ENCODE measurements at places on chromosomes 7 and 10. TPM values are rescaled to one million over a fixed set of nuclear protein-coding genes. Genes with fewer than 3 reads are reported as not detected.

DNA sequence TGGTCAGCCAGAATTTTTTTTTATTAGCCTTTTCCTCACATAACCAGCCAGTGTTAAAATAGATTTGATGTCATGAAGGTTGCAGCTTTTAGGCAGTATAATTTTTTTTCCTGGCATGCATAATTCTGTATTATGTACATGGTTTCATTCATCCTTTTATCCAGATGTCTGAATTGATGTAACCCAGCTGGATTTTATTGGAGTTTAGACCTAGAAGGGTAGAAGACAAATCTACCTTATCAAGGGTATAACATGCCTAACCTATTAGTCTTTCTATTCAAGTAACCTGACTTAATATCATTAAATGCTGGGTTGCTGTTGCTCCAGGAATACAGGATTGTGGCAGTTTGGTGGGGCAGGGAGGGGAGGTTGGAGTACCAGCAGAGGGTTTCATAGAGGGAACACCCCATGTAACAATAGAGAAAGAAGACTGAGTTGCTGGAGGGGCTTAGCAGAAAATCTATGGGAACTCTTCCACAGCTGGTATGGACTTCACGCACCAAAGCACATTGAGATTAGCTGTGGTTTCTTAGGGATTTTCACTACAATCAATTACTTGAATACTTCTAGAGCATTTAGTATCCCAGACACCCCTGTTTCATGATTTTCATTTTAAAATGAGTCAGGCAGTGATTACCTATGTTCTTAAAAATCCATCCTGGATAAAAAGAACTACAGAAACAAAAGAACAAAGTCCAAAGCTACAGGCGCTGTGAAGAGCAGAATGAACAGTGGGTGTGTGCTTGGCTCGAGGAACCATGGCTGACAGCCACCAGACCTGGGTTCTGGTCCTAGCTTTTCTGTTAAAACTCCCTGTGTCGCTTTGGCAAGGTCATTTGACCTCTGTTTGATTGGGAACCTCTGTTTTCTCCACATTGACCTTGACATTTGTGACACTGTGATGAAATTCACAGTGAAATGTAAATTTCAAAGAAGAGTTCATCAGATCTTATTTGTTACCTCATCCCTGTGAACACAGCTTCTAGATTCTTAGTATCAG, 93.5 kb downstream of the CREM start:
- H3K4me3 ChIP-seq, result no peak overlapping the region
- no peaks in the 10 kb centered on the region for H3K36me3 ChIP-seq
- DNase-seq, result no peak

DNA sequence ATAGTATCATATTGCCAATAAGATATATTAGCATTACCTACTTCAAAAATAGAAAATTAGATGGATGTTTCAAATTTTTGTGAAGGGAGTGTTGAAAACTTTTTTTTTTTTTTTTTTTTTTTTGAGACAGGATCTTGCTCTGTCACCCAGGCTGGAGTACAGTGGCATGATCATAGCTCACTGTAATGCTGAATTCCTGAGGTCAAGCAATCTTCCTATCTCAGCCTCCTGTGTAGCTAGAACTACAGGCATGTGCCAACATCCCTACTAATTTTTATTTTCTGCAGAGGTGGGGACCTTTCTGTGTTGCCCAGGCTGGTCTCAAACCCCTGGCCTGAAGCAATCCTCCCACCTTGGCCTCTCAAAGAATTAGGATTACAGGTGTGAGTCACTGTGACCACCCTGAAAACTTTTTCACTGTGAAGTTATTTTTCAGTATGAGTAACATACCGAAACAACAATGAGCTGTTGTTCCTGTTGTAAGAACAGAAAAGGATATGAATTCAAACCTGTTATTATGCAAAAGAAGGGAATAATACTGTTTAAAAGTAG, 266.9 kb downstream of the NEBL start:
- no peak overlapping the region for H3K27ac ChIP-seq
- no peak for DNase-seq
- no peaks in the 10 kb centered on the region for H3K4me1 ChIP-seq

DNA sequence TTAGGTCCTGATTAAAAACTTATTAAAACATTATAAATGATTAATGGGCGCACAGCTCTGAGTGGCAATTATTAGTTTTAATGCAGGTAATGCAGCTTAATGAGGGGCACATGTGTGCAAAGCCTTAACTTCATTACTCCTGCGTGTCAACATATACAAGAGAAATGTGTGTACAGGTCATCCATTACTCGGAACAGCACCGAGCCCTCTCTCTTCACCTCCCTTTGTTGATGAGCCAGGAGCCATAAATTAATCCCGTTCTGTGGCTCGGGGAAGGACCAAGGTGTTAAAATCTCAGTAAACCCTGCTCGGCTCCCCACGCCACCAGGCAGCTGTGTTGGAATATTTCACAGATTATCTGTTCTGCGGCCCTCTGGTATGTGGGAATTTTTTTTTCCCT, 77.8 kb downstream of the EBF3 start:
- no peaks in the 10 kb centered on the region for H3K27me3 ChIP-seq
- no peaks in the 10 kb centered on the region for H3K36me3 ChIP-seq
- H3K4me3 ChIP-seq, result no peak overlapping the region

GRCh38 chr10:5563991-5564536, 39.3 kb downstream of the CALML3 start:
- H3K36me3 ChIP-seq, result no peaks in the 10 kb centered on the region
- H3K4me1 ChIP-seq, result peaks cover 22% of the 10 kb centered on the region
- H3K4me3 ChIP-seq, result no peak overlapping the region
- no peak for DNase-seq
- peak overlapping the region; percentile 44 for H3K27ac ChIP-seq

DNA sequence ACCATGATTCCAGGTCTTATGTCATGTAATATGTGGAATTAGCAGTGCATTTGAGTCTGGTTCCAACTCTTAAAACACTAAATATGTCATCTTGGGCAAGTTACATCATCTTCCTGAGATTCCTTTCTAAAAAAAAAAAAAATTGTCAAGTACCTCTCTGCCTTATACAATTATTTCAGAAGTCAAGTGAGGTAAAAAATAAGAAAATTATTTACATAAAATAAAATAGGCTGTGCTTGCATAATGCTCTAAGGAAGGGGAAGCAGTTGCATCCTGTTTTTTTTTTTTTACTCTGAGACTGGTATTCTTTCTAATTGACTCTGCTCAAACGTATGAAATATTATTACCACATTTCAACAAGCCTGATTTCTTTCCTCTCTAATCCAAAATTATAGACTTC, 55.1 kb upstream of the SEMA3A start:
- H3K4me1 ChIP-seq, result no peaks in the 10 kb centered on the region
- no peak overlapping the region for H3K27ac ChIP-seq
- H3K27me3 ChIP-seq, result no peaks in the 10 kb centered on the region
- no peaks in the 10 kb centered on the region for H3K36me3 ChIP-seq
- H3K4me3 ChIP-seq, result no peak overlapping the region
- no peak for DNase-seq

- no peaks in the 10 kb centered on the region for H3K4me1 ChIP-seq
- H3K36me3 ChIP-seq, result no peaks in the 10 kb centered on the region
- H3K27me3 ChIP-seq, result no peaks in the 10 kb centered on the region
- no peak overlapping the region for H3K4me3 ChIP-seq
- DNase-seq, result no peak
- no peak overlapping the region for H3K27ac ChIP-seq
Measured at GRCh38 chr7:138649506-138649905, 51.7 kb downstream of the SVOPL start.

GRCh38 chr7:3520206-3520605, 219.2 kb downstream of the SDK1 start:
- DNase-seq, result no peak
- H3K27ac ChIP-seq, result no peak overlapping the region
- no peaks in the 10 kb centered on the region for H3K27me3 ChIP-seq
- no peaks in the 10 kb centered on the region for H3K4me1 ChIP-seq
- no peak overlapping the region for H3K4me3 ChIP-seq
- H3K36me3 ChIP-seq, result no peaks in the 10 kb centered on the region

DNA sequence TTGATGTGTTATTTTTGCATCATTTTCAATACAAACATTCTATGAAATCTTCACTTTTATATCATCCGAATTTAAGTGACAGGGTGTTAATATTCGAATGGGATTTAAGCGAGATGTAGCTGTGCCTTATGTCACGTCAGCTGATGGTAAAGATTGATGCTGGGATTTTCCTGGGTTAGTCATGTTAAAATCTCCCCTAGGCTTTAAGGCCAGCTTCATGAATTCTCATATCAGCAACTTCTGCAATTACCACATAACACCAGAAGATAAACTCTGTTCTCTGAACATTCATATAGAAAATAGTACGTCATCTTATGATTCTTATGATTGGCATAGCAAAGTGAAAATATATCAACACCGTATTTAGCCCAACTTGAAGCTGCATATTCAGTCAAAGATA, 669.2 kb downstream of the PCDH15 start:
- no peaks in the 10 kb centered on the region for H3K36me3 ChIP-seq
- H3K27ac ChIP-seq, result no peak overlapping the region
- no peaks in the 10 kb centered on the region for H3K4me1 ChIP-seq
- no peak for DNase-seq

- no peaks in the 10 kb centered on the region for H3K27me3 ChIP-seq
- H3K27ac ChIP-seq, result peak overlapping the region; percentile 41
- no peaks in the 10 kb centered on the region for H3K36me3 ChIP-seq
- H3K4me3 ChIP-seq, result no peak overlapping the region
- no peak for DNase-seq
Measured at GRCh38 chr10:103643381-103643780, 149.9 kb downstream of the NEURL1 start.

- no peak overlapping the region for H3K27ac ChIP-seq
- H3K36me3 ChIP-seq, result no peaks in the 10 kb centered on the region
- no peaks in the 10 kb centered on the region for H3K27me3 ChIP-seq
Measured at GRCh38 chr7:129362496-129362895, 71.7 kb upstream of the STRIP2 start.

DNA sequence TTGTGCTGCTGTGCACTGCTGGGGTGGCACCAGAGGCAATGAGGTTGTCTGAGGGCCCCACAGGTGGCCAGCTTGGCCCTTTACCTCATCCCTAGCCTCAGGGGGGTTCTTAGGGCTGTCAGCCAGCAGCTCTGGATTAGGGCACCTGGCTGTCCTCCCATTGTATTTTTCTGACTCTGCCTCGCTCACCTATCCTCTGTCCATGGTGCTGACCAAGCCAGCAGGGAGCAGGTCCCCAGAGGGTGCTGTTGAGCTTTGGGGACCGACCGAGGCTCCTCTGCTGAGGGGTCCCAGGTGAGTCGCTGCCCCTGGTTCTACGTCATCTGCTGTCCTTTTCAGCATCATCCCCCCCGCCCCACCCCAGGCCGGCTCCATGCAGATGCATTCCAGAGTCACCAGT, 32.1 kb upstream of the ZNF735 start:
- no peaks in the 10 kb centered on the region for H3K4me1 ChIP-seq
- H3K4me3 ChIP-seq, result no peak overlapping the region
- no peak overlapping the region for H3K27ac ChIP-seq
- no peak for DNase-seq

DNA sequence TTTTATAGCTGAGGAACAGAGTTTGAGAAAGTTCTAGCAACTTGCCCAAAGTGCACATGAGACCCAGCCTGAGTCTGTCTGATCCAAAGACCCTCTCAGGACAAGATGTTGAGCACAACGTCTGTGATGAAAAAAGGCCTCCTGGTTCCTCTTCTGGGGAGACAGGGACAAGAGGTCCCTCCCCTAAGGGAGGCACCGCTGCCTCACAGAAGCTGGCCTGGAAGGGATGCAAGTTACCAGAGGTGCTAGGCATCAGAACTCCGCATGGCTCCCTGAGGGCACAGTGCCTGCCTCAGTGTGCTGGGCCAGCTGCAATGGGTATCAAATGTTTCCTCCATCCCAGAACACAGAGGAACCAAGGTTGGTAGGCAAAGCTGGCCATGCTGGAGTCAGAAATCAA, 302.4 kb downstream of the GRID1 start:
- no peaks in the 10 kb centered on the region for H3K36me3 ChIP-seq
- no peak for DNase-seq
- H3K4me1 ChIP-seq, result no peaks in the 10 kb centered on the region
- no peak overlapping the region for H3K4me3 ChIP-seq
- no peak overlapping the region for H3K27ac ChIP-seq

- H3K4me3 ChIP-seq, result no peak overlapping the region
- no peak overlapping the region for H3K27ac ChIP-seq
- no peak for DNase-seq
- no peaks in the 10 kb centered on the region for H3K27me3 ChIP-seq
Measured at GRCh38 chr7:80359029-80359428, 152.8 kb downstream of the GNAT3 start.

DNA sequence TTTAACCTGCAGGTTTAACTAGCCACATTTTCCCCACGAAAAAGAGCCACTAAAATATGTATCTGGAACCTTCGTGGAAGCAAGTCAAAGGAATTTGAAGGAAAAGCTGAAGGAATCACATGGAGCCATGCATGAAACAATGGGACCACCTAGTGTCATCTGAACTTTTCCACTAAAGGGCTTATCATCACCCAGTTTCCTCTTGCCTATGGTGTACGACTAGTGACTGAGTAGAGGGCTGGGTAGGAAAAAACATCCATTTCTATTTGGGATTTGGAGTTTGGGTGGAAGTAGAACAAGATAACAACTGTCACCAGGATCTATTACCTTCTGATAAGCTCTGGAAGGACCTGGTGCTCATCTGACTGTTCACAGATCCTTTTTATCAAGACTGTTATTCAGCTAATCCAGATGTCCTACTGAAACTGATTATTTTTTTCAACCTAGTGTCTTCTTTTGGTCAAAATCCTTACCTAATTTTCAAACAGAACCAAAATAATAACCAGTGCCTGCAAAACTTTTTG, 153.2 kb upstream of the COL1A2 start:
- no peaks in the 10 kb centered on the region for H3K36me3 ChIP-seq
- no peaks in the 10 kb centered on the region for H3K4me1 ChIP-seq
- H3K4me3 ChIP-seq, result no peak overlapping the region
- no peaks in the 10 kb centered on the region for H3K27me3 ChIP-seq

DNA sequence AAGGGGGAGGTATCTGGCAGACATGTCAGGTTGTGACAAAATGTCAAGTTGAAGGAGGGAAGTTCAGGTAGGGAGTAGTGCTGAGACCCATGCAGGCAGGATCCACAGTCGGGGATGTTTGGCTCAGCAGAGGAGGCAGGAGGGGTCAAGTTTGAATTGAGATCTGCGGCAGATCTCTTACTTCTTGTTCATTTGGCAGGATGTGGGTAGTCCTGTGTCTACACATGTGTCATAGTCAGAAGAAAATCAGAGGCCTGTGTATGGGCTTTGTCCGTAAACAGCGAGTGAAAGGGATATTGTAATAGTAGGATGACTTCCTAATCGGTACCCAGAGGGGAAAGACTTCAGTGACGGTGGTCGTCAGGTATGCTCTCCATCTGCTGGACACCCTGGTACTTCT, 203.8 kb upstream of the MTPN start:
- H3K36me3 ChIP-seq, result no peaks in the 10 kb centered on the region
- no peaks in the 10 kb centered on the region for H3K27me3 ChIP-seq
- H3K27ac ChIP-seq, result no peak overlapping the region
- no peak overlapping the region for H3K4me3 ChIP-seq
- no peaks in the 10 kb centered on the region for H3K4me1 ChIP-seq

GRCh38 chr7:36742911-36743775, 18.8 kb upstream of the AOAH start:
- no peaks in the 10 kb centered on the region for H3K36me3 ChIP-seq
- H3K4me1 ChIP-seq, result no peaks in the 10 kb centered on the region
- H3K27ac ChIP-seq, result no peak overlapping the region
- DNase-seq, result no peak

Gene PAPSS2
- 12.3 TPM for total RNA-seq

Gene WNT8B
- not detected for total RNA-seq

Gene FGFR2
- 54.0 TPM for total RNA-seq

Gene DUSP5
- 75.1 TPM for total RNA-seq

Gene SPDYE2
- not detected for total RNA-seq

Gene SCIN
- 0.74 TPM for total RNA-seq

Gene HEPACAM2
- not detected for total RNA-seq

Gene MAT1A
- total RNA-seq, result not detected

Gene CHN2
- 11.0 TPM for total RNA-seq
